NCI-H187 (cell line): ENCODE measurements at places on chromosomes 5 and 9.
A peak's percentile ranks its signal among the peaks of the same experiment; 100 is the strongest.

DNA sequence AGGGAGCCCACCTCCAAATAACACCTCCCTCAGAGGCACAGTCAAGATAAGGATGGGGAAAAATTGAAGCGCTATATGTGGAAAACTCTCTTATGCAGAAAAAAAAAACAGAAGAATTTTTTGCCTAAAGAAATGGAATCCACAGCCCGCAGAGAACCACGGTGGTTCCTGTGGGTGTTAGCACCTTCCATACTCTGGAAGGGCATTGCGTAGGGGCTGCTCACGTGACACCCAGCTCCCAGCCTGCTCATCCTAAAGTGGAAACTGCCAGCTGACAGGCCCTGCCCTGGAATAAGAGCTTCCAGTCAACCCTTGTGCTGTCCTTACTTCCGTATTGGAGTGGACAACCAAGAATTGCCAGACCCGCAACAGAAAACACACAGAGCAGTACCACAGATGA is 142.5 kb downstream of the FSTL4 start:
- DNase-seq = no peak

DNA sequence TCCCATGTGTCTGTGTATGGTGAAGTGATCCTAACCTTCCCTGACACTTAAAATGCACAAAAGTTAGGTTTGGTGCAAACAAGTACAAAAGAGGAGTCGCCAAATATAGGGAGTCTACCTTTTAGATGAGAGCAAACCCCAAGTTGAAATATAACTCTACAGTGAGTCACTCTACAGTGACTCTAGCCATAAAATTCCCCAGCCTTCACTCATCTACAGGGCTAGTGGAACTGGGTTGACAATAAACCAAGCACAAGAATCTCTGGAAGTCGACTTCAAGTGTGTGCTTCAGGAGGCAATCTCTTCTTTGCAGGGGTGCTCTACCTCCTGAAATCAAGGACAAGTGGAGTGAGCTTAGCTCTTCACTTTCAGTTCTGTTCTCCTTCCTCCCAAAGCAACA is 3.3 kb downstream of the SHISAL2B start:
- no peak for DNase-seq

DNA sequence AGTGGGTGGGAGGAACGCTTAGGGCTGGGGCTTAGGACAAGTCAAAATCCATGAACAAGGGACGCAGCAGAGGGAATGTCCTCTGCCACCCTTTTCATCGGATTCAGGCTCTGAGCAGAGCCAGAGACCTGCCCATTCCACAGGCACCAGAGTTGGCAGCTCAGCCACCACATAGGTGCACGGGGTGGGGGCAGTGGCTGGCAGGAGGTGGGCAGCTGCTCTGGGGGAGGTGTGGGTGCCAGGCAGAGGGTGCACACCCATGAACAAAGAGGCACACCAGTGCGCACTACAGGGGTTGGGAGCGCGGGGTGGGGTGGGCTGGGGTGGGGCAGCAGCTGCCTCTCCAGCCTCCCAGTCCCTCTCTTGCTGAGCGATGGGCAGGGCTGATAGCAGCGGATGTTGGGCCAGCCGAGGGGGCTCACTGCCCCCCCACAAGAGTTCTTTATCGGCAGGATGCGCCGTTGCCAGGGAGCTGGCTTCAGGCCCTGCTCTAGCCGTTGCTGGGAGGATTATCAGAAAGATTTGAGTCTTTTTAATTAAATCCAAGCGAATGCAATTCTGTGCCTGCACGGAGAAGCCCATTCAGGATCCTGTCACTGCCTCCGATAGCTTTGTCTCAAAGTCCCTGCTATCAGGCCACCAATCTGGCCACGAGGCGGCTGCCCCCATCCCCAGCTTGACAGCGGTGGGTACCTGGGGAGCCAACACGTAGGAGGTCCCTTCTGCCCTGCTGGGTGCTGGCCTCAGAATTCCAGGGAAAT is 64.3 kb upstream of the LMX1B start:
- no peak for DNase-seq

DNA sequence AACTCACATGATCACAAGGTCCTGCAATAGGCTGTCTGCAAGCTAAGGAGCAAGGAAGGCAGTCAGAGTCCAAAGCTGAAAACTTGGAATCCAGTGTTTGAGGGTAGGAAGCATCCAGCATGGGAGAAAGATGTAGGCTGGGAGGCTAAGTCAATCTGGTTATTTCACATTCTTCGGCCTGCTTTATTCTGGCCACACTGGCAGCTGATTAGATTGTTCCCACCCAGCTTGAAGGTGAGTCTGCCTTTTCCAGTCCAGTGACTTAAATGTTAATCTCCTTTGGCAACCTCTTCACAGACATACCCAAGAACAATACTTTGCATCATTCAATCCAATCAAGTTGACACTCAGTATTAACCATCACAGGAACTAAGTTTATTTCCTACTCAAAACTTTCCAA is 453.4 kb downstream of the TLE4 start:
- DNase-seq = no peak

GRCh38 chr9:12774861-12775678 is at the start of gene LURAP1L:
Gene LURAP1L, plus strand, starts transcription at chr9:12775020. Its CDS starts 696 bp downstream, at chr9:12775716.
- no peak for DNase-seq

GRCh38 chr9:5531101-5531882 is 21.0 kb downstream of the PDCD1LG2 start:
- DNase-seq = no peak

DNA sequence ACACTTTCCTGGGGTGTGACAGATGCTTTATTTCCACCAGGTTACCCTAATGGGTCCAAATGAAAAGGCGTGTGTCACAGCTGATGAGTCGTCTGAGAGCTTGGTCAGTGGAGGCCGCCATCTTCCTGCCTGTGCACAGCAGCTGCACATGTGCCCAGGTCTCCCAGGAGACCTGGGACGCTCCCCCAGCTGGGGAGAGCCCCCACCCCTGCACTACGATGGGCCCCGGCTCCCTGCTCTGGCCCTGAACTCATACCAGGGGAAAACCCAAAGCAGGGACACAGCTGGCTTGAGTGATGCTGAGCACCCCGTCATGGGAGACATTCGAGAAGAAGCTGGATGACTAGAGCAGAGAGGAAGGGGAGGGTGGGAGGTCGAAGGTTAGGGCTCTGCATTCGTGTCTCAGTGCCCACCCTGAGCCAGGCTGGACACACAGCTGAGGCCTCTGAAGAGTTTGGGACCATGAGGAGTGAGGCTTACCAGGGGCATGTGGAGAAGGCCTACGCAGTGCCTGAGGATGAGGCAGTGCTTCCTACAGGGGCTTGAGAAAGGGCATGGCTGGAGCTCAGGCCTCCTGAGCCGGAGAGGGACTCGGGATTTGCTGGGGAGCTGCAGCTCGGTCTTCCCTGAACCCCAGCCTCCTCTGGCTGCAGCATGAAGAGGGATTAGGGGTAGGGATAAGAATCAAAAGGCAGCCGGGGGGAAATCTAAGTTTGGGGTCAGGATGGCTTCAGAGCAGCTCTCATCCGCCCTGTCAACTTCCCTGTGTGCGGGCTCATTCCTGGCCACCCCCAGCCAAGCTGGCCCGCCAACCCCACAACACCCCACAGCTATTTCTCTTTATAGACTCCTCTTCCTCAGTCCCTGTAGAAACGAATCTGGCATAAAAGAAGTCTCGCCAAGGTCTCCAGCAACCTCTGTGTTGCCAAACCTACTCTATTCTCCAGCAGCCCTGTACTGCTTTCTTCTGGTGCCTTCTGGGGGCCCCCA is 42.2 kb upstream of the RNU6ATAC start:
- DNase-seq = no peak

DNA sequence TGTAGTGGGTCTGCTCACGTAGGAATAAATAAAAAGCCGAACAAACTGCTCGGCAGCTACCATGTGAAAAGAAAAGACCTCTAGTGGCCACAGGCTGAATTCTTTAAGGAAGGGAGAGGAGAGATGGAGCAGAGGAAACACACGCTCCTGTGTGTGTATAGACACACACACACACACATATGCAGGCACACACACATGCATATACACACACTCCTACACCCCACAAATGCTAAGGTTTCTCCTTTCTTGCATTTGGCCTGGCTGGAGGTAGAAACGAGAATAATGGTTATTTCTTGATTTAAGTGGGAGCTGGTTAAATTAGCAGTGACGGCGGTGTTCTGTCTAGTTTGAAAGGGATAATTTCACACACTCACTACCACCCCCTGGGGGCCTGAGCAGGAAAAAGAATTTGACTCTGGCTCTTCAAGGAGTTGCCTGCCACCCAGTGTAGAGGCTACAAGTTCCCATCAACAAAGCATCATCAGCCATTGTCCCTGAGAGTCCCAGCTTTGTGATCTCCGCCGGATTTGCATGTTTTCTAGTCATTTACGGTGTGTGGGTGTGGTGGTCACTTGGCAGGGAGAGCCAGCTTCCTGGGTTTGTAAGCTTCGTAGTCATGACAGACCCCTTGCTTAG is at the start of gene INSYN2B:
Gene INSYN2B, minus strand, starts transcription at position 78 of the 636 bp plus-strand sequence. CDS start 96,597 bp downstream, outside the sequence.
- peak; percentile 5 for DNase-seq

- no peak for DNase-seq
Observed at GRCh38 chr9:89999176-89999533, 394.3 kb downstream of the GADD45G start.

DNA sequence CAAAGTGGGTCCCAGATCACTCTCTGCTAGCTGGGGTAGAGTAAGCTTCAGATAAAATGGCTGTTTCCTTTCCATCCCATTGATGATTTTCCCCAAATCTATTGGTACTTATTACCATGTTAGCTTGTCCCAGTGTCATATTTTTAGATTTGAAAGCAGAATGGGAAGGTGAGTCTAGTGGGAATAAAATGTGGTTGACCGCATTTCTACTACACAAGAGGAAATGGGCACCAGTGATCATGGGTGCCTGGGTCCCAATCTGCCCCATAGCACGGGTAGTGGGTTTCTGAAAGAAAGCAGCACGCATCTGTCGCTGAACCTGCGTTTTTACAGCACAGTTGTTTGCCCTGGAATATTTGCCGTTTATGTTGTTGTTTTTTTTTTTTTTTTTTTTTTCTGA is 20.1 kb downstream of the DAPK1 start:
- DNase-seq = no peak

- no peak for DNase-seq
Observed at GRCh38 chr9:38414040-38414723, 10.1 kb downstream of the IGFBPL1 start.

GRCh38 chr5:170154744-170155143 is 49.0 kb downstream of the FOXI1 start:
- DNase-seq = no peak

DNA sequence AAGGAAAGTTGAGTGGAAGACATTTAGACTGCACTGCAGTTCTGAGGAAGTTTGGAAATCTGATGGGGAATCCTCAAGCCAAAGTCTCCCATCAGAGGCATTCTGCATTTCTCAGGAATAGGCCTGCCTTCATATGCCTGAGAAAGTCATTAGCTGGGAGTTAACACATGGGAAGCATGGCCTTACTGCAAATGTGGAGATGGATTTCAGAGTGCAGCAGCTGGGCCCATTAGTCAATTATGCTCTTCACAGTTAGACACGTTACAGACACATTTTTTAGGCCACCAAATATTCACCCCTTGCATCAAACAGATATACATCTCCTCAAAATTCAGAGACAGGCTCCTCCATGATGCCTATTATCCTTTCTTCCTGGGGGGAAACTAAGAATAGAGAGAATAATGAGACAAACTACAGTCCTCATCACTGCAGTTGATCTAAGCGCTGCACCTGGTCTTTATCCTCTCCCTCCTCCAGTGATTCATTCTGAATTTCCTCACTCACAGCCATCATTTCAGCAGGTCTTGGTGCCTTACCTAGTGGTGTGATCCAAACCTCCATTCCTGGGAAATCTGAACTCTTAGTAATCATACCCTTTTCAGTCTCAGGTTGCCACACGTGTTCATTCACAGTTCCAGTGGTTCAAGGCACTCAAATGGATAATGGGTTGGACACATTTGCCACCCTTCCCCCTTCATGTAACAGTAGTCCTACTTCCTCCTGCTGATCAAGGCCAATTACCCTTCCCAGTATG is 47.9 kb upstream of the PPP2CA start:
- DNase-seq = no peak

DNA sequence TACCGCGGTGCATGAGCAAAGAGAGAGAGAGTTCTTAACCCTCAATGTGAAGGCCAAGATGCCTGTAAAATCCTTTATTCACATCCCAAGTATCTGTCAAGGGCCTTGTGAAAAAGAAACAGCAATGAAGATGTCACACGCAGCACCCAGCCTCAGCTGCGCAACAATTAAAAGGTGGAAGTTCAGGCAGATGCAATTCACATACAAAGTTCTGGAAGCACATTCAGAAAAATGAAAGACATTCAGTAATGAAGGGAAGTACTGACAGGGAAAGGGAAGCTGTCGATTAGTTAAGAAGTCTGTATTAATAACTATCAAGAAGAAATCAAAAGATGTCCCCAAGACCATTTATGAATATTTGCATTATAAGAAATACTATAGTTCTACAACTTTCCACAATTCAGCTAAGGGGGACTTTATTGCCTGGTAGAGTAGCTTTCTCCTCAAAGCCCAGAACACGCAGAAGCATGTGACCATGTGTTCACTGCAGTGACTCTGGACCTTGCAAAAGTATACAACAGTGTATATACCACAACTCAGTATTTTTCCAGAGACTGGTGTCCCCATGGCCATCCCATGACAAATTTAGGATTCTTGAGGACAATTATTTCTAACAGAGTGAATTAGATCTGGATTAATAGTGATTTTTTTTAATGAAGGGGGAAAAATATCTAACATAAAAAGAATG is 137.5 kb downstream of the CDK5RAP2 start:
- no peak for DNase-seq

GRCh38 chr9:2872250-2872930 is 28.5 kb upstream of the PUM3 start:
- DNase-seq = no peak

DNA sequence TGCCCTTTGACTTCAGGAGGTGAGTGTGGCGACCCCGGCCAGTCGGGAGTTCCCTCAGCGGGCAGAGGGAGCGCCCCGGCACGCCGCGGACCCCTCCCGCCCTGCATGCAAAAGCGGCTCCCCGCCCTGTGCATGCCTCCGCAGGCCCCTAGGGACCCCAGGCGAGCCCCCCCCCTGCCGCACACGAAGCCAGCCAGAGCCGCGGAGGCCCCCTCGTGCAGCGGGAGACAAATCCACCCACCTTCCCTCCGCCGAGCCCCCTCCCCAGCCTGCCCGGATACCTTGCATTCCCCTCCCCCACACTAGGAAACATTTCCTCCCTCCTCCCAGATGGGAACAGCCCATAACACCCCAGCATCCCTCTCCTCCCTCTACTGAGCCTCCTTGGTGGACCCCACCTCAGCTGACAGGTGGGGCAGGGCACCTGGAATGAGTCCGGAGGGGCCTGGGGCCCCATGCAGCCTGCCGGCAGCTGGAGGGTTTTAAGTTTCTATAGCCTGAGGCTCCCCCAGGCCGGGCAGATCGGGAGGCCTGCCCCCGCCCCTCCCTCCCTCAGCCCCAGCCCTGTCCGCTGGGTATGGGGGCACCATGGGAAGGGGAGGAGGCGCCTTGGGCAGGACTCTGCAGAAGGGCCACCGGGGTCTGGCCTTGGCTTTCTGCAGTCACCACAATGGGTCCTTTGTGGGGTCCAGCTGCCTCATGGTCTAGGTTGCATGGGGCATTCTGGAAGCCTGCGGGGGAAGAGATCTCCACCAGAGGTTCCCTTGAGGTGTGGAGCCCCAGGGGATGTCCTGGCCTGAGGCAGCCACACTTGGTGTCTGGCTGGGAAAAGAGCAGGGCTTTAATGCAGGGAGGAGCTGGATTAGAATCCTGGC is 601 bp downstream of the ERGIC1 start:
- no peak for DNase-seq

- no peak for DNase-seq
Observed at GRCh38 chr9:116939614-116940013, 252.5 kb downstream of the TRIM32 start.

- DNase-seq = peak; percentile 61
Observed at GRCh38 chr5:73482383-73483136, 15.7 kb upstream of the BTF3 start.

- no peak for DNase-seq
Observed at GRCh38 chr9:7216004-7216841, 458.4 kb downstream of the KDM4C start.
